ENCODE measurements at places on chromosomes 3 and 15. TPM values are rescaled to one million over a fixed set of nuclear protein-coding genes. Genes with fewer than 3 reads are reported as not detected.

The BTLA gene
- total RNA-seq: not detected

- H3K36me3 ChIP-seq: no peaks in the 10 kb centered on the region
- no peaks in the 10 kb centered on the region for H3K27me3 ChIP-seq
- H3K4me1 ChIP-seq: no peaks in the 10 kb centered on the region
- no peak overlapping the region for H3K4me3 ChIP-seq
Measured at GRCh38 chr3:139746481-139746880, 68.7 kb upstream of the NMNAT3 start.

DNA sequence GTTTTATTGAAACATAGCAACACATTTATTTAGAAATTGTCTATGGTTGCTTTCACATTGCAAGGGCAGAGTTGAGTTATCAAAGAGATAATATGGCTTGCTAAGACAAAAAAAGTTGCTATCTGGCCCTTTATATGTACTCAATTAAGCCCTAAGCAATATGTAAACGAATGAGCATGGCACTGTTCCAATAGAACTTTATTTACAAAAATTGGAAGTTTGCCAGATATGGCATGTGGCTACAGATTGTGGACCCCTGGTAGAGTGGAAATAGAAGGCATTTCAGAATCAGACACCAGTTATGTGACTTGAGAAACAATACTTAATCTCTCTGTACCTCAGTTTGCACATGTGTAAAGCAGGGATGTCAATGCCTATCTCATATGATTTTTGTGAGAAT, 515.6 kb upstream of the SGO1 start:
- no peaks in the 10 kb centered on the region for H3K27me3 ChIP-seq
- peaks cover 9% of the 10 kb centered on the region for H3K4me1 ChIP-seq
- DNase-seq: no peak
- no peak overlapping the region for H3K27ac ChIP-seq
- no peaks in the 10 kb centered on the region for H3K36me3 ChIP-seq
- H3K4me3 ChIP-seq: no peak overlapping the region

DNA sequence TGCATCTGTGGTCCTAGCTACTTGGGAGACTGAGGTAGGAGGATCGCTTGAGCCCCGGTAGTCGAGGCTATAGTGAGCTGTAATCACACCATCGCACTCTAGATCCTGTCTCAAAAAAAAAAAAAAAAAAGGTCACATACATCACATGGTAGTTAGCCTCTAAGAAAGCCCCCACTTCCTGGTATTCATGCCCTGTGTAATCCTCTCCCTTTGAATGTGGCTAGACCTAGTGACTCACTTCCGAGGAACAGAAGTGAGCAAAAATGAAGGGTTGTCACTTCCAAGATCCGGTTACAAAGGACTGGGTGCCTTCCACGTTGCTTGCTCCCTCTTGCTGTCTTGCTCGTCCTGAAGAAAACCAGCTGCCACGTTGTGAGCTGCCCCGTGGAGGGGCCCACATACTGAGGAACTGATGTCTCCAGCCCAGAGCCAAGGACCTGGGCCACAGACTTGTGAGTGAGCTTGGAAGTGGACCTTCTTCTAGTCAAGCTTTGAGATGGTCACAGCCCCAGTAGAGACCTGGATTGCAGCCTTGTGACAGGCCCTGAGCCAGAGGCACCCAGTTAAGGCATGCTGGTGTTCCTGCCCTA, 12.6 kb upstream of the LCTL start:
- no peak for DNase-seq
- no peak overlapping the region for H3K27ac ChIP-seq
- peaks cover 1% of the 10 kb centered on the region for H3K4me1 ChIP-seq
- no peak overlapping the region for H3K4me3 ChIP-seq
- H3K27me3 ChIP-seq: peaks cover 2% of the 10 kb centered on the region

DNA sequence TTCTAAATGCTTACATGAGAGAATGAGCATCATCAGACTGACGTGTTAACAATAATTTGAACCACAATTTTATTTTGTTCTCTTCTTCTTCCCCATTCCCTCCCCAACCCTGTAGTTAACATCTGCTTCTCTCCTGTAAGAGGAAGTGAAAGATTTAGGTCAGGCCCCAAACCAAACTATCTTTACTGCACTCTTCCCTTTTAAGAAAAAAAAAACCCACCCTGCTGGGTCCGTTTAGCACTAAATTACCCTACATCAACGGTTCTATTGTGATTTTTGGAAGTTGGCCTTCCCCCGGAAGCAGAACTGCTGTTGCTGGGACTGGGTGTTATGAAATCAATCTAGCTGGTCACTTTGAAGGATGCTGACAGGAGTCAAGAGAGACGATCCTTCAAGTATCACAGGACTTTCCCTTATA, 49.4 kb downstream of the NFKBIZ start:
- H3K36me3 ChIP-seq: no peaks in the 10 kb centered on the region
- no peaks in the 10 kb centered on the region for H3K4me1 ChIP-seq
- H3K27me3 ChIP-seq: no peaks in the 10 kb centered on the region
